Epithelial cell of esophagus (primary cell): ENCODE measurements at places on chromosomes 16 and 17.

- no peak for DNase-seq
Measured at GRCh38 chr16:85159179-85159980, 47.1 kb upstream of the CIBAR2 start.

DNA sequence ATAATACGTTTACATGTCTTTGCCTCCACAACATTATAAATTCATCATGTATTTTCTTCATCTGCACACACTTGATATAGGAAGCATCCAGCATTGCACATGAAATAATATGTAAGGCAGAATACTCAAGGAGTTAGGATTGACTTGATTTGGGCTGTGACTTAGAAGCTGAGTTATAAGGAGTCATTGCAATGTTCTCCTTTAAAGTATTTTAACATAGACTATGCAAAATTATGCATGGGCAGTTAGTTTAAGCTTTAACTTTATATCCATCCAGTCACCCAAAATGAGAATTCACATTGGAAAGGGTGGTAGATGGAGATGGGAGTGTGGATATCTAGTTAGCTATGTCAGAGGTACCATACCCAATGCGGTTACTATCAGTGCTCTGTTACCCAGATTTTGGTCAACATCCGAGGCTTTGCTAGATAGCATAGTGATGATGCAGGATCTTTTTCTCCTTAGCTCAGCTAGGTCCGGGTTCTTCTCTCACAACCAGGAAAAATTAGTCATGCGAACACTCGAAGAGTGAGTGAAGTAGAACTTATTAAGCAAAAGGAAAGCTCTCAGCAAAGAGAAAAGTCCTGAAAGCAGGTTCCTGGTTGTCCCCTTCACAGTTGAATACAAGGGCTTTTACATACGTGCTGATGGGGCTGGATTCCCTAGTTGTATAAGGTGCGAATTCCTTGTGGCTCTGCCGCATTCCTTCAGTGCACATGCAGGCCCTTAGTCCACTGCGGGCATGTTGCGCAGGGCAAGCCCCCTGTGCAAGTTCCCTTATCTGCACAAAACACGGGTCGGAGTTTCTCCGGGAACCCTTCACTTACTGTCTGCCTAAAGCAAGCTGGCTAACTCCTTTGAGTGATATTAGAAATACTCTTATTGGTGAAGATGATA lies 73.1 kb upstream of the FAM20A start:
- DNase-seq, result no peak

GRCh38 chr16:71542377-71542776 lies 16.2 kb downstream of the CHST4 start:
- peak; percentile 73 for DNase-seq

- no peak for DNase-seq
Measured at GRCh38 chr17:74360899-74361229, 804 bp downstream of the BTBD17 start.

DNA sequence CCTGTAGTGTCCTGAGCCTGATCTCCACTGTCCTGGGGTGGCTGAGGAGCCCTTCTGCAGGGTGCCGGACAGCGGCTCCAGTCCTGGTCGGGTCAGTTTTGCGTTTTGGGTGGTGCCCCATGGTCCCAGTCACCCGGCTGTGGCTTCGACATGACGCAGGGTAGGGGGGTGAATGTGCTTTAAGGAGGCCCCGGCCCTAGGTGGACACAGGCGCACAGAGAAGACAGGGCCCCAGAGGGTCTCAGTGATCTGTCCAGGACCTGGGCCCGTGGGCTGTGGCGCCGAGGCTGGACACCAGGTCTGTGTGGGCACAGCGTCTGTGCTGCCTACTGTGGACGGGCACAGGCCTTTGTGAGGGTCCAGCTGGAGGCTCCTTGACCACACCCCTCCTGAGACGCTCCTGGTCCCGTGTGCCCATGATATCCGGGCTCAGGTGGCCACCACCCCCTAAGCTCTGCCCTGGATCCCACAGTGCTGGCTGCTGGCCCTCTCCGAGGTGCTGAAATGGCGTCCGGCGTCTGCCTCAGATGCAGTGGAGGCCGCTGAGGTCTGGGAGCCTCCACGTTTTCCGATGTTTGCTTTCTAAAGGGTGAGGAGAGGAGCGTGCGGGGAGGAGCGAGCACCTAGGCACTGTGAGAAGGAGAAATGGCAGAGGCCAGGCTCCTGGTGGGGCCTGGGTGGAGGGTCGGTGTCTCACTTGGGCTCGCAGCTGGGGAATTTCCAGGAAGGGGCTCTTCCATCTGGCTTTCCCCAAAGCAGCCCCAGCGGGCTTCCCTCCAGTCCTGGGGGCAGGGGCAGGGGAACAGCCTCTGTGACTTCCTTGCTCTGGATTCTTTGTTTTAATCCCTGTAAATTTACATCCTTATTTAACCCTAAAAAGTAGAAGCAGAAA lies 56.1 kb upstream of the ACSF3 start:
- DNase-seq, result peak; percentile 32

DNA sequence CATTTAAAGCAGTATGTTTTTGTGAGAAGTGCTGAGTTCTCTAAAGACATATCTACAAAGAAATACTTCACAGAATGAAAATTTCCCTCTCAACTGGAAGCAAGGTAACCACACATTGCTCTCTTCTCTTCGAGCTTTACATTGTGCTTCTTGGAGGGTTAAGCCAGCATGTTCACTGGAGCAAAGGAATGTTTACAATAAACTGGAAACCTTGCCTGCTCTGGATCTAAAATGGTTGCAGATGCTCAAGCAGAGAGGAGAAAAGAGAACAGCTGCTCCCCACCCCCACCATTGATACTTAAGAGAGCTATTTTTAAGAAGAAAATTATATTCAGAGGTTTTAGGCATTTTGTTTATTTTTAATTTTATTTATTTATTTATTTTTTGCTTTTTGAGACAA lies 213.1 kb downstream of the CEP112 start:
- no peak for DNase-seq

GRCh38 chr17:44850612-44851011 lies 2.9 kb downstream of the HIGD1B start:
- no peak for DNase-seq

GRCh38 chr16:78249056-78249455 lies 149.6 kb downstream of the WWOX start:
- DNase-seq, result no peak

DNA sequence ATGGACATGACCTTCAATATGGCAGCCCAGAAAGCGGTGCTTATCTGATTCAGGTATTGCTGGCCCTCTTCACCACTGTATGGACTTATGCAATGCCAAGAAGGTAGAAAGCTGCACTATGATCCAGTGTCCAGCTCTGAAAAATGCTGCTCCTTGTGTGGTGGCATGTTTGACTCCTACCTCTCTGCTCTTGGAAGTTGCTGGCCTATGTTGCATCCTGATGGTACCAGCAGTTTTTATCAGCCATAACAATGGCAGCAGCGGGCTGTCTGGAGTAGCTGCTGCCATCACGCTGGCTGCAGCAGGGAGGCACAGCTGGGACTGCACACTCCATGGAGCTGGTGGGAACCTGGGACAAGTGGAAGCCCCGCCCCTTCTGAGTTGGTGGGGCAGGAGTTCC lies 53.1 kb upstream of the MED9 start:
- no peak for DNase-seq

GRCh38 chr16:68756239-68756915 lies 19.3 kb downstream of the CDH1 start:
- peak; percentile 100 for DNase-seq

- DNase-seq, result peak; percentile 14
Measured at GRCh38 chr16:1877804-1878203, 5.8 kb upstream of the MEIOB start.

DNA sequence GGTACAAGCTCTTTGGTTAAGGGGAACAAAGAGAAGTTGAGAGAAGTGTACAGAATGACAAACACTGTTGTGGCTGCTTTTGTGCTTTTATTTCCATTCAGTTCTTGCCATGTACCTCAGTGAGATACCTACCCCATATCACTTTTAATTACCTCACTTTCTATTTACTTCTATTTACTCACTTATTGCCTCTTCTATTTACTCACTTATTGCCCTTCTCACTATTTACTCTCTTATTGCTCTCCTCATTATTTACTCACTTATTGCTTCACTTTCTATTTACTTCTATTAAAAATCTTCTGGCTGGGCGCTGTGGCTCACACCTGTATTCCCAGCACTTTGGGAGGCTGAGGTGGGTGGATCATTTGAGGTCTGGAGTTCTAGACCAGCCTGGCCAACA lies 41.9 kb downstream of the MBTD1 start:
- DNase-seq, result no peak

DNA sequence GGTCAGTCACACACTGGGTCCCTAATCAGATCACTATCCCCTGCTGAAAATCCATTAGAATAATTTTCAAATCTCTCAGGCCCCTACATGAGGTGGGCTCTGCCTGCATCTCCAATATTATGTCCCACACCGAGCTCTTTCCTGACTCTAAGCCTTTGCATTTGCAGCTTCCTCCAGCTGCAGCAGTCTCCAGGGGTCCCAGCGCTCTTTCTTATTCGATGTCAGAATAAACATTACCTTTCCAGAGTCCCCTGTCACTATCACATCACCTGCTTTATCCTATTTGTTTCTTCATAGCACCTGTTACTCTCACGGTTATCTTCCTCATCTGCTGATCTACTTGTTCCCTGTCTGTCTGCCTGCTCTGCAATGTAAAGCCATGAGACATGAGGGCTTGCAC lies 57.3 kb upstream of the MON1B start:
- no peak for DNase-seq

- no peak for DNase-seq
Measured at GRCh38 chr17:12548558-12548957, 117.1 kb upstream of the MYOCD start.

- DNase-seq, result peak; percentile 55
Measured at GRCh38 chr16:67862623-67863583, 9.9 kb upstream of the EDC4 start.

DNA sequence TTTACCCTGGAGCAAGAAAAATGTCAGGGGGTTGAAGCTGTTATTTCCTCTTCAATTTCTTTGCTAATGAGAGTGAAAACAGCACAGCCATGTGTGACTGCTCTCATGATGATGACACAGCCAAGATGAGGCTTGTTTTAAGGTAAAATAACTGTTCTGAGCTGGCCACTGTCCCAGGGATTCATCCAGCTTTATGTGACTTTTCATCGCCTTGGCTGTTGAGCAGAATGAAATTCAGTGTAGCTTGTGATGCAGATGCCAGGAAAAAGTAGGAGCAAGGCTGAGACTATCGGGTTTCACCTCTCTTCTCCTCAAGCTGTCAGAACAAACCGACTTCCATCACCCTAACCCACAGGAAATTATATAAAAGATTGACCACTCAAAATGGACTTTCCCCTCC lies 361.8 kb upstream of the CDH5 start:
- no peak for DNase-seq

- no peak for DNase-seq
Measured at GRCh38 chr16:68188170-68188569, 47.8 kb downstream of the ESRP2 start.

- no peak for DNase-seq
Measured at GRCh38 chr16:87812200-87812656, 46.4 kb upstream of the KLHDC4 start.

- no peak for DNase-seq
Measured at GRCh38 chr17:149897-150584, 12.7 kb downstream of the SCGB1C2 start.

DNA sequence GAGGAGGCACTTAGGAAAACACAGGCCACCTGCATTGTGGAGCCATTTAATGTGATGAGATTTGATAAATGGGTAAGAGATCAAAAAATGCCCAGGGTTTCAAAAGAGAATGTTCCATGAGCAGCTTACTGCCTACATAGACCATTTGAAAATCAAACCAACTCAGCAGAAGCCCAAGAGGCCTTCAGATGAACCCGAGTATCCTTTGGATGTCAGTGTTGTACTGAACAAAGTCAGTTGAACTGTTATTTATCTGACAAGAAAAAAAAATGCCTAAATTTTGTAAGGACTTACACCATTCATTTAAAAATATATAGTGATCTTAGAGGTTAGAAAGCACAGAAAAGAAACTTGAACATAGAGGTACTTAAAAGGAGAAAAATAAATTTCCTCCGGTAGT lies 381.7 kb downstream of the ZFHX3 start:
- peak; percentile 4 for DNase-seq

- DNase-seq, result peak; percentile 56
Measured at GRCh38 chr17:82236142-82236971, 7.5 kb downstream of the SLC16A3 start.

DNA sequence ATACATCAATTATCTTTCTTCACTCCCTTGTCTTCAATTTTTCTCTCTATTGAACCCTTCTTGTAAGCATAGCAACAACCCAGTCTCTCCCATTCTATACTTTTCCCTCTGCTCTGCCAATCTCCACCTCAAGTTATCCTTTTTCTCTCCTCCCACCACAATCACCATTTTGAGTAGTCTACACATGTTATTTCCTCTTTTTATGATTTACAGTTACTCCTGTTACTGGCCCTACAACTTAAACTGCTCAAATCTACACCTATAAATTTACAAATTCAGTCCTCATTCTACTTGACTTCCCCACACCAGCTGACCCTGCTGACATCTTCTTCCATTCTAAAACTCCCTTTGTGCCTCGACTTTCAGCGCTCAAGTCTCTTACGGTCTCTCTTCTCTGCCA lies 84.6 kb downstream of the SPAG9 start:
- no peak for DNase-seq

DNA sequence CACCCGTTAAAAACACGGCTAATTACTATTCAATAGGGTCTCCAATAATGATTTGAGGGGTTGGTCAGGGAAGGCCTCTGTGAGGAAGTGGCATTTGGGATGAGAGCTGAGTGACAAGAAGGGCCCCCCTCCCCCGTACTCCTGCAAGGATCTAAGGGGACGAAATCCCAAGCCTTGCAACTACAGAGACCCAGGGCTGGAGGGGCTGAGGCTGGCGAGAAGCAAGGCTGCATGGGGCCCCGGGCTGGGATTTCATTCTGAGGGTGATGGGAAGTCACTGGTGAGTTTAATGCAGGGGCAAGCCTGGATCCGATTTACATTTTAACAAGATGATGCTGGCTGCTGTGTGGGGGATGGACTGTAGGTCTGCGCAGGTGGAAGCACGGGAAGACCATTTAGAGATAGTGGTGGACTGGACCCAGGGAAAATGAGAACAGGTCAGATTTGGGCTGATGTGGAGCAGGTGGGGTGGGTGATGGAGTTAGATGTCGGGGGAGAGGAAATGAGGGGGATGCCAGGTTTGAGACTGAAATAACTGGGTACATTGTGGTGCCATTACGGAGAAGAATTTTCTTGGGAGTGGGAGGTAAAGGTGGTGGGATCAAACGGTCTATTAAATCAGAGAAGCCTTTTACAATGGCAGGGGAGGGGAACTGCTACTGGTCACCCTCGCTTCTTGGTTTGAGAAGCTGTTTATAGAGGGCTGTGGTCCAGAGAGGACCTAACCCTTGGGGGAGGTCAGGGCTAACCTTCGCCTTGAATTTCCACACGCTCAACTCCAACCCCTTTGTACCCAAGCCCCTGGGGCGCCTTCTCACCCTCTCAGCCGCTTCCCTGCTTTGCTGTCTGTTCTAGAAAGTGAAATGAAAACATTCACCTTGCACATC lies 932 bp upstream of the MYBBP1A start:
- no peak for DNase-seq
